NB4 (cell line): ENCODE measurements at places on chromosomes 4 and X.

DNA sequence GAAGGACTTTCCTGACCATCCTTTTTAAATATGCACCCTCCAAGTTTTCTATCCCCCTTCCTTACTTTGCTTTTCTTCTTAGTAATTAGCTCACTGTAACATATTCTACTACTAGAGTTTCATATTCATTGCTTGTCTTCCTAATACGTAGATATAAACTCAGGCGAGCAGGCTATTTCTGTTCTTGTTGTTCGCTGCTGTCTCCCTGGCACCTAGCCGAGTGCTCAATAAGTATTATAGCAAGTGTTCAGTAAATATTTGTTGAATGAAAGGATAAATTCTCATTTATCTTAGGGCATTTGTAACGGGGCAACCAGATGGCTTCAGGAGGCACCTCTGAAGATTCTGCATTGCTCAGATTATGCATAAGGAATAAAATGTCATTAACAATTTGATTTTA is 6.8 kb upstream of the RHOH start:
- no peak for DNase-seq

DNA sequence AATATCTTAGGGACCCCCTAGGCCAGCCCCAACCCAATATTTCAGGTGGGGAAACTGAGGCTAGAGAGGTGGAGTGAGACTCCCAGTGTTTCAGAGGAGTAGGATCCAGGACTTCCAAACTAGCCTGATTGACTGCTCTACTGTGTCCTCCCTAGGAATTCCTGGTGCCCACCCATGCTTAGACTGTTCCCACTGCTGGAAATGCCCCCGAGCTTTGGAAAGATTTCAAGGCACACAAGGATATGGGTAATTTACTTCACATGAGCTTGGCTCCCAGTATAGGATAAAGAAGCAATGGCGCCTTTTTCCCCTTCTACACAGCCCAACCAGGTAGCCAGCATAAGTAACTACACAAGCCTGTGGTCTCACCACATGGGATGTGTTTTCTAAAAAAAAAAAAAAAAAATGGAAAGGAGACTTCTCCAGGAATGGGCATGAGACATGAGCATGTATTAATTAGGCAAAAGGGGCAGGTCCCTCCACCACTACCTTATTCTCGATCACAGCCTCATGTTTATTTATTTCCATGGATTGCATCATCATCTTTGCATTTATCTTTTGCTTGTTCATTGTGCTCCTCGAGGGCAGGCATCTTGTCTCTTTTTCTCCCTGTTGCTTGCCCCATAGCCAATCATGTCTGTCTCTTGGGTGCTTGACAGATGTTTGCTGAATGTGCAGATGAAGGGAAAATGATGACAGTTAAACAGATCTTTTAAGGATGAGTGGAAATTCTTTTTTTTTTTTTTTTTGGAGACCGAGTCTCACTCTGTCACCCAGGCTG is 66.7 kb downstream of the DRD5 start:
- no peak for DNase-seq

- DNase-seq, result no peak
Measured at GRCh38 chr4:8870647-8871416, 807 bp downstream of the HMX1 start.

DNA sequence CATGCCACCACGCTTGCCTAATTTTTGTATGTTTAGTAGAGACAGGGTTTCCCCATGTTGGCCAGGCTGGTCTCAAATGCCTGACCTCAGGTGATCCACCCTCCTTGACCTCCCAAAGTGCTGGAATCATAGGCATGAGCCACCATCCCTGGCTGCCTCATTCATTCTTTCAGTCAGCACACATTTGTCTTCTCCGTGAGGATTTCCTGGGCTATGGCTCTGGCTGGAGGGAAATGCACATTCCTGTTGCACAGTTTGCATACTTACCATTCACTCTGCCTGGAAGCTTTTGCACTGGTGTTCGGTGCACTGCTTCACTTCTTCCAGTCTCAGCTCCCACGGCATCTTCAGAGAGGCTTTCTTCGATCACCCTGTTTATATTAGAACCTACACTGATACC is 267.8 kb downstream of the STIM2 start:
- DNase-seq, result no peak

DNA sequence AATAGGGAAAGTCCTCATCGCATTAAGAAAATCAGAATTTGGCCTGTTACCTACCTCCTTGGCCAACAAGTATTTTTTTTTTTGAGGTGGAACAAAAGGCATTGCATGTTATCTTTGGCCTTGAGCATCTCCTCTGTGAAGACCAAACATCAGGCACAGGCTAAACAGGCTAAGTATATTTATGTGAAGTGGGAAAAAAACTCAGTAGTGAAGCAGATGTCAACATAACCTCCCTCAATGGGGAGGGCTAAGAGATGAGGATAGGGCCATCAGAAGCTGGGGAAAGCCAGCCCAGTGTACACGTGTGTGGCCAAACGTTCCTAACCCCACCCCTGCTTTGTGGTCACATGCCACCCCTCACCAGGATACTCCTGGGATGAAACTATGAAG is 102.5 kb downstream of the FNIP2 start:
- DNase-seq, result no peak

DNA sequence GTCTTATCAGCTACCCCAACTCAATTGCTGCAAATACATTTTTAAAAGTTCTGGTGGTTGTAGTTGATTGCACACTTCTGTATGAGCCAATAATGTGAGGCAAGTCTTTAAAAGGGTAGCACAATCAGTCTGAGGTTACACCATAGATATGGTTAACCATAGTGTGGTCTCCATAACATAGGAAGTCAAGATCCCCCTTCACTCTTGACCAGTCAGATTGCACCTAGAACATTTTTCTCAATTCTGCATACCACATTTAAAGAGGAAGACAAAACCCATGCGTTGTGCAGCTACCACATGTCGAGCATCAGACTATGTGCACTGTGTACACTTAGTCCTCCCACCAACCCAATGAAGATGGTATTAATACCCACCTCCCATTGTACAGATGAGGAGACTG is 26.5 kb upstream of the CYBB start:
- DNase-seq, result peak; percentile 94

DNA sequence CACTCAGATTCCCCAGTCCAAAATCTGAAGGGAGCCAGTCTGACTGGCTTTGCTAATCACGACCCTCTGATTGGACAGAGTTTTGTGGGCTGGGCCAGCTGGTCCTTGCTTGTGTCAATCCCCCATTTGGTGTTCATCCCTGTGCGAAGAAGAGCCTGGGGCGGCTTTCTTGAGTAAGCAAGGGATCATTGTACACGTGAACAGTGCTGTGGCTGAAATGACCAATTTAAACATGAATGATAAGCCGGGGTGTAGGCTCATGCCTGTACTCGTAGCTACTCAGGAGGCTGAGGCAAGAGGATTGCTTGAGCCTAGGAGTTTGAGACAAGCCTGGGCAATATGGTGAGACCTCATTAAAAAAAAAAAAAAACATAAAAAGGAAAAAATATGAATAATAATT is 379.1 kb downstream of the RAPGEF2 start:
- DNase-seq, result no peak

DNA sequence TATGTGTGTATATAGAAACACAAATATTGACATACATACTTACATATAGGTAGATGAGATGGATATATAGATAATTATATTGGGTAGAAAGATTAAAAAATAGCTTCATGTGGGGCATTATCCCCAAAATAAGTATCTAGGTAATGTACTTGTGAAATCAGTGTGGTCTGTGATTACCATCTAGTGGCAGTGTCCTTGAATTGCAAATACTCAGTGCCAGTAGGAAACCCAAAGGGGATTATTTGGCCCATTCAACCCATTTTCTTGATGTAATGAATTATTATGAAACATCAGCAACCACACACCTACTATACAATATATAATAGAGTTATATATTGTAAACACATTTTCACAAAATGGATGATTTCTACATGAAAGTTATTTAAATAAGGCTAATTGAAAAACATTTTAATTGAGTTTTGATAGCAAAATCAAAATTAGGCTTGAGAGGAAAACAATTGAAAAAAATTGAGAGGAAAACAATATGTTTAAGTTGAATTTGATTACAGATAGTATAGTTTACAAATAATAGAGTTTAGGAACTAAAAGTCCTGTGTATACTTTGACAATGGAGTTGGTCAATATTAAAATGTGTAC is 389.4 kb downstream of the GALNTL6 start:
- peak; percentile 46 for DNase-seq

- peak; percentile 16 for DNase-seq
Measured at GRCh38 chr4:156515295-156515694, 456.3 kb downstream of the PDGFC start.

GRCh38 chrX:29824176-29824906 is 391.0 kb upstream of the MAGEB2 start:
- no peak for DNase-seq

- no peak for DNase-seq
Measured at GRCh38 chr4:156763511-156763910, 208.1 kb downstream of the PDGFC start.

GRCh38 chr4:64889906-64890610 is 480.8 kb upstream of the TECRL start:
- DNase-seq, result no peak

DNA sequence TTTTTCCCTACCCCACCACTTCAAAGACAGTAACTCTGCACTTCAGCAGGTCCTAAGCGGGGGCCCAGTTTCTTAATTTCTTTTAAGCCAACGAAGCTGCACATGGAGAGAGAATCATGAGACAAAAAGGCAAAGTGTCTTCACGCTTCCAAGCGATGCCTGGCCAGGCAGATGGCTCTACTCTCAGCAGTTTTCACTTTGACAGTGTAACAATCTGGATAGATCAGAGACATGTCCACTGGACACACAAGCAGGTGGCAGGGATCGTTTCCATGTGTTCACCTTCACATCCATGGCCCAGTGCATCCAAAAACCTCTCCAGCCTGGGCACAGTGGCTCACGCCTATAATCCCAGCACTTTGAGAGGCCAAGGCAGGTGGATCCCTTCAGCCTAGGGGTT is 27.8 kb downstream of the PPP2R2C start:
- no peak for DNase-seq

DNA sequence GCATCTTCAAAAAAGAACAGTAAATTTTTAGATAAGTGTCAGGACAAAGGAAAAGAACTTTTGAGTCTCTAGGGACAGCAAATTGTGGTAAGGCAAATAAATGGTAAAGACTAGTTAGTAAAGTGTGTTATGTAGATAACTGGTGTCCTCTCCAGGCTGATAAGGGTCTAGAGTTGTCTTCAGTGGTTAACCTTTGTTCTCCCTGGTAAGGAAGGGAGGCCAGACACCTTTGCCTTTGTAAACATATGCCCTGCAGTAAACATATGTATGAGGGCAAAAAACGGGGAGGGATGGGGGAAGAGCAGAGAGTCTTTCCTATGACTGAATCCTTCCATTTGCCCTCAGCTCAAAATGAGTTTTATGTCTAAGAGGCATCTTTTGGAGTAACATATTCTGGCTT is 384.6 kb downstream of the HNRNPD start:
- no peak for DNase-seq

- DNase-seq, result no peak
Measured at GRCh38 chrX:105167233-105167632, 53.3 kb downstream of the TEX13A start.

- DNase-seq, result no peak
Measured at GRCh38 chr4:5504486-5504885, 203.9 kb downstream of the EVC2 start.

- DNase-seq, result peak; percentile 17
Measured at GRCh38 chrX:56728752-56729151, 291 bp upstream of the NBDY start.

DNA sequence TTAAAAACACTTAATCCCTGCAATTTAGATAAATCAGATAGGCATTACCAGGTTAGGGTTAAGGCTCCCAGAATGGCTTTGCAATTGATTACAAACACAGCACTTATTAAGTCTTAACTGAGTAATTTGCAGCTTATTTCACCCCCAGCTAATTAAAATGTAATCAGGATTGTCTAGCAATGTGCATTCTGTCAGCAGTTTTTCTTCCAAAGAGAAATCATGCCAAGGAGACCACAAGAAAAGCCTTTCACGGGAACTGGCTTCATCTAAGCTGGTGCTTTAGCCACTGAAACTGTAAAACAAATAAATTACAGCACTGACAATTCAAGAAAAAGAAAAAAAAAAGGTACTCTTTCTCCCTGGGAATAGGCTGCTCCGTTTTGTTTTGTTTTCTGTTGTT is 2.1 kb downstream of the ANOS1 start:
- no peak for DNase-seq

GRCh38 chr4:140469791-140470733 is 28.0 kb downstream of the MGAT4D start:
- no peak for DNase-seq
